Kidney (tissue), 22 donors: ENCODE measurements at places on chromosomes 3 and 15. TPM values are rescaled to one million over a fixed set of nuclear protein-coding genes. Genes with fewer than 3 reads are reported as not detected.
A peak's percentile ranks its signal among the peaks of the same experiment; 100 is the strongest.

DNA sequence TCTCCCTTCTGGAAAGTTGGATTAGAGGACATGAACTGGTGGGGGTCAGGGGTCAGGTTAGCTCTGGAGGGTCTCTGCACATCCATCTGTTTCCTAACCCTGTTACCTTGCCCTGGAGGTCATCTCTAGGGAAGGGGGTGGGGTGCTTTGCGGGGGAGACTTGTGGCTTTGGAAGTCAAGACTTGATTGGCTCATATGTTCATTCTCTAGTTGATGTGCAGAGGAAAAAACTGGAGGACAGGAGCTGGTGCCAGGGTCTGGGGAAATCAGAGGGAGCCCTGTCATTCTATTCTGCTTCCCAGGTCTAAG lies 42.9 kb upstream of the ROPN1 start:
- DNase-seq: no peak

DNA sequence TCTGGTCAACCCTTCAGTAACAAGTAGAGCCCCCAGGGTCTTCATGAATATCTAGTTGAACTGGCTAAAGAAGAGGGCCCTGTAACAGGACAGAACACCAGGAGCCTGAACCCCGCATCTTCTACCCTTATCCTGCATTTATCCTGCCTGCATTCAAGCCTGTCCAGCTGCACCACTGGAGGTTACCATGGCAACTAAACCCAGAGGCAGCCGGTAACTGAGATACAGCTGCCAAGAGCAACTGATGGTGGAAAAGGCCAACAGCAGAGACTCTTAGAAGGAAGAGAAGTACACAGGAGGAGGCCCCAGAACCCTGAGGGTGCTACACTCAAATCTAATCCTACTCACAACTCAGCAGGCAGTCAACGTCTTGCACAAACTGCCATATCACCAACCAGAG lies 3.7 kb upstream of the PRKAR2A start:
- peak; percentile 60 for DNase-seq

DNA sequence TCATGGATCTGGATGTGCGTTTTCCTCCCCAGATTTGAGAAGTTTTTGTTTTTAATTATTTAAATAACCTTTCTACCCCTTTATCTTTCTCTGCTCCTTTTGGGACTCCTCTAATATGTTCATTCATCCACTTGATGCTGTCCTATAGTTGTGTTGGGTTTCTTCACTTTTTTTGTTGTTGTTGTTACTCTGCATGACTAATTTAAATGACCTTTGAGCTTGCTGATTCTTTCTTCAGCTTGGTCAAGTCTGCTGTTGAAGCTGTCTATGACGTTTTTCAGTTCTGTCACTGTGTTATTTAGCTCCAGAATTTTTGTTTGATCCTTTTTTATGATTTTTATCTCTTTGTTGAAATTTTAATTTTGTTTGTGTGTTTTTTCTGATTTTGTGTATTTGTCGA lies 463.6 kb upstream of the ALCAM start:
- no peak for DNase-seq

- no peak for DNase-seq
Measured at GRCh38 chr15:99427210-99427609, 138.6 kb upstream of the MEF2A start.

- DNase-seq: peak; percentile 66
Measured at GRCh38 chr15:38894243-38894948, 329.8 kb upstream of the RASGRP1 start.

- no peak for DNase-seq
Measured at GRCh38 chr3:53613125-53613524, 118.7 kb downstream of the CACNA1D start.

The LMAN1L gene
- not detected for total RNA-seq

The MUC20 gene
- total RNA-seq: 42.6 TPM

- DNase-seq: no peak
Measured at GRCh38 chr3:128236657-128237056, 83.4 kb downstream of the EEFSEC start.

The WDR82 gene
- total RNA-seq: 75.8 TPM

DNA sequence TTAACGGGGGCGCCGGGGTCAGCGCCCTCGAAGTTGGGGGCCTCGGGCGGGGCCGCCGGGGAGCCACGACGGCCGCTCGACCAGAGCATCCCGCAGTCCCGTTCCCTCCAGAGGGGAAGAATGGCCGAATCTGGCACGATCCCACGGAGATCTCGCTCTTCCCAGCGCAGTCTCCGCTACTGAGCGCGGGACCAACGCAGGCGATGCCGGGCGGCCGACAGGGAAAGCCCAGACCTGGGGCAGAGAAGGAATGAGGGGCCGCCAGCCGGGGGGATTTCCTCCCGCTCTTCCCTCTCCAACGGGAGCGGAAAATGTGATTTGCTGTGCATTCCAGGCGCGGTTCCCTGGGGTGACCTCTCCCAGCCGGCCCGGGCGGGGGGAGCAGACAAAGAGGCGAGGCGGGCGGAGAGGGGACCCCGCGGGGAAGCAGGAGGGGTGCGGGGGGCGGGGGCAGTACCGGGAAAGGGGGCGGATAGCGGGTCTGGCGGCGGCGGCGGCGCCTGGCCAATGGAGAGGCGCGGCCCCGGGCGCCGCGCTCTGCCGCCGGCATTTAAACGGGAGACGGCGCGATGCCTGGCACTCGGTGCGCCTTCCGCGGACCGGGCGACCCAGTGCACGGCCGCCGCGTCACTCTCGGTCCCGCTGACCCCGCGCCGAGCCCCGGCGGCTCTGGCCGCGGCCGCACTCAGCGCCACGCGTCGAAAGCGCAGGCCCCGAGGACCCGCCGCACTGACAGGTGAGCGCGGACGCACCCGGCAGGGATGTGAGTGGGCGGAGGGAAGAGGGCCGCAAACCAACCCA lies at the start of gene GREM1:
Gene GREM1 (plus strand): TSS at position 579 of the 801 bp plus-strand sequence. CDS start 12,687 bp downstream, outside the sequence.
- no peak for DNase-seq

The HEG1 gene
- 96.3 TPM for total RNA-seq
